ENCODE measurements at places on chromosomes 1 and 21.

GRCh38 chr1:51715369-51715768 lies 98.5 kb downstream of the OSBPL9 start:
- DNase-seq = no peak

DNA sequence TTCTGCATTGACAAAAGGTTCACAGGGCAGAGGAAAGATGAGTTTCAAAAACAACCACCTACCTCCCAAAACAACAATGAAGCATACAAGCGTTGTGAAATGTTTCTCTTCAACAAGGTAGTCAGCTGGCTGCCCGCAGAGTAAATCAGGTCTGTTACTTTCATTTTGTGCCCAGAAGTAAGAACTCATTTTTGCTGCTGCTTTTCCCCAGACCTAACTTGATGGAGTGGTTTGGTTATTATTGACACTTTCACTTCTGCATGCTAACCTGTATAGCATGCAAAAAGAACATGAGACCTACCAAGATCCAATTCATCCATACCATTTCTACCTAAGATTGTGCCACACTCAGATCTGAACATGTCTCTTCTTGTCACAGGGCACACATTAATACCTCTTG lies 1.3 kb downstream of the SLC9C2 start:
- no peak for DNase-seq

DNA sequence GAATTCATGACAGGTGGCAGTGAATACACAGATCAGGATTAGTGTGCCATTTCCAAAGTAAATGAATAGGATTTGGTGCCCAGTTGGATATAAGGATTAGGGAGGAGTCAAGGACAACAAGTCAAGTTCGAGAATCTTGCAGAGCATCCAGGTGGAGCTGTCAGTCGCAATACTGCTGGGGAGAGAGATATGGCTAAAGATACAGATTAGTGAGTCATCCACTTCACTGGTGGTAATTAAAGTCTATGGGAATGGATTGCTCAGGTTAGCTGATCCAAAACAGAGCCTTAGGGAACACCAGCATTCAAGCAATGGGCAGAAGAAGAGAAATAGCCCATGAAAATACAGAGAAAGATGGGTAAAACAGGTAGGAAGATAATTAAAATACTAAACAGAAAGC lies 26.8 kb downstream of the BCAS2 start:
- DNase-seq = no peak

DNA sequence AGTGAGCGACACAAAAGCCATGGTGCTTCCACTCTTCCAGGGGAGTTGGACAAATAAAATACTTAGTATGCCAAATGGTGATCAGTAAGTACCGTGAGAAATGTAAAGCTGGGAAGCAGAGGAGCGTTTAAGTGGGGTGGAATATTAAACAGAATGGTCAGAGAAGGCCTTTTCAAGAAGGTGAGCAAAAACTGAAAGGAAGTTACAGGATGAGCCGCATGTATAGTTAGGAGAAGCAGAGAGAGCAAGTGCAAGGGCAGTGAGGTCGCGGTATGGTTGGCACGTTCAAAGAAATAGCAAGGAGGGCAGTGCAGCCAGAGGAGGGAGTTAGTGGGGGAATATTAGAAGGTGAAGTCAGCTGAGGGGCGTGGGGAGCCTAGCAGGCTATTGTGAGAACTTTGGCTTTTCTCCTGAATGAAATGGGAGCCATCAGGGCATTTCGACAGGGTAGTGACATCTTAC lies 748 bp upstream of the ATP6V0B start:
- no peak for DNase-seq

DNA sequence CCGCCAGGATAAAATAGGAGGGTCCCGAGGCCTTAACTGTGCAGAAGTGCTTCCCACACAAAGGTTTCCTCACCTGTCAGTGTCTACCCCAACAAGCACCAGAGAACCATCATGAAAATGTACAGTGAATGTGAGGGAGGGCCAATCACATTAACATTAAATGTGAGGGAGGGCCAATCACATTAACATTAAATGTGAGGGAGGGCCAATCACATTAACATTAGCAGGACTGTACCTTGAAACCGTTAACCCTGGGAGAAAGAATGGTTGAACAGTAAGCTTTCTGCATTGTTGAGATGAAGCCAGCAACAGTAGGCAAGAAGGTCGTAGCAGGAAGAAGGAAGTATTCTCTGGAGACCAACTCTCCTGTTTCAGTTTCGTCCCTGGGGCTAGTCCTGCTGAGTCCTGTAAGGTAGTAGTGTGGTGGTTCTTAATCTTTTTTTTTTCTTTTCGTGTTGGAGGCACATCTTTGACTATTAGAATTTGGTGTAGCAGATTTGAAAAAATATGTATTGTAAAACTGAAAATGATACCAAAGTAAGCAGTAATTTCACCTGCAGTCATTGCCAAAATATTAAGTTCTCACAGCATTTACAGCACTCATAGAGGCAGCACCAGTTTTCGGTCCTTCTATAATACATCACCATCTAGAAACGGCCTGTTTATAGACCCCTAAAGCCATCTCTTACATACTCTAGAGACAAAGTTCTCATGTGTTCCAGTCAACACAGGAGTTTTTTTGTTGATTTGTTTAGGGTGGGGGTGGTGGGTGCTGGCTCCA lies 98.6 kb upstream of the PPP2R5A start:
- DNase-seq = peak; percentile 16

DNA sequence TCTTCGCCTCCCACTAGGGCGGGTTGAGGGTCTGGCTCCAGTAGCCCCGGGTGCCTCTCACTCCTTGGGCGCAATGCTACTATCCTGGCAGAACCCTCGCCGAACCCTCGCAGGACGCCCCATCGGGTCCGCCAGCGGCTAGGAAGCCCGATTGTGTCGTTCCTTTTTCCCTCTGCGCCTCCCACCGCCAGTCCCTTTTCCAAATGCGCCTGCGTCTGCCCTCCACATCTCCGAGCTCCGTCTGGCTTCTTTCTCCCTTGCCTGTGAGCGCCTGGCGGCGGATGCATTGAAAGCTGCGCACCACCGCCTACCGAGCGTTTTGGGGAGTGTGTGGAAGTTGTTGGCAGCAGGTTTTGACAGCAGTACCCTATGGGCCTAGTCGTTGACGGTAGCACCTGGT lies 1.0 kb upstream of the DIRAS3 start:
- DNase-seq = no peak

DNA sequence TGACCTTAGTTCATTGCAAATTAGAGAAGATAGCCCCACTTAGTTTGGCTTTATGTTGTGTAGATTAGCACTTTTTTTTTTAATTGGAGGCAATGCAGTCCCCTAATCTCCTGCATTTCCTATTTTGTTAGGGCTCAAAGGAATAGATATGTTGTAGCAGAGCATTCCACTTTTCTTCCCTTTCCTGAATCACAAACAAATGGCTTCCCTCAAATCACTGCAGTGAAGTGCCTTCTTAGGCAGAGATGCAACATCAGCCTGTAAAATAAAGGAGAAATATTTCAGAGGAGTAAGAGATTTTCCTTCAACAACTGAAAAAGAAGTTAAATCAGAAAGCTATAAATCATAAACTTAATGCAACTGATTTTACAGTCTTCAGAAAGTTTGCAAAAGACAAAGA lies 271.8 kb upstream of the C1orf105 start:
- DNase-seq = no peak

- no peak for DNase-seq
These were observed 18.5 kb upstream of the SLC25A34 start for GRCh38 chr1:15717418-15718125.

- DNase-seq = no peak
These were observed 1.6 kb upstream of the S1PR1 start for GRCh38 chr1:101235216-101235695.

DNA sequence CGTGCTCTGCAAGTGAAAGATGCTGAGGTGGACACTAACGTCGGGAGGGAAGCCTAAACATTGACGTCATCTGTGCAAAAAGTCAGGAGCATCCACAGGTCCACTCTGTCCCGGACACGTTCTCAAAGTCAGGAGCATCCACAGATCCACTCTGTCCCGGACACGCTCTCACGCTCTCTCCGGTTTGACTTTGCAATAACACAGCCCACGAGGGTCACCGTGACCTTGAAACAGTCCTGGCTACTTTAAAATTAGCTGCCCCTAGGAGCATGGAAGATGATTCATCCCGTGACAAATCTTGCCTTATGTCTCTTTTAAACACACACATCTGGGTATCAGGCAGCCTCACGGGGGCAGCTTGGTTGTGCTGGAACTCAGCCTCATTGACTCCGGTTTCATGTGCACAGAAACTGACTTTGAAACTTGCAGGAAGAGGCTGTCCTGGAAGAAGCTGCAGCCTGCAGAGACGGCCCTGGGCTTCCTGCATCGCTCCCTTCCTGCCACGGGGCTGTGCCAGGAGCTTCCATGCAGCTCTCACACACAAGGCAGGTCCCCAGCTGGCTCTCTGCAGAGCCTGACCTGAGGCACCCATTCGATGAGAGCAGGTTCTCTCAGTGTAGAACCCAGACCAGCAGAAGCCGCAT lies 18.1 kb upstream of the COL18A1 start:
- DNase-seq = no peak

GRCh38 chr1:177092001-177092400 lies 72.5 kb downstream of the ASTN1 start:
- DNase-seq = no peak

DNA sequence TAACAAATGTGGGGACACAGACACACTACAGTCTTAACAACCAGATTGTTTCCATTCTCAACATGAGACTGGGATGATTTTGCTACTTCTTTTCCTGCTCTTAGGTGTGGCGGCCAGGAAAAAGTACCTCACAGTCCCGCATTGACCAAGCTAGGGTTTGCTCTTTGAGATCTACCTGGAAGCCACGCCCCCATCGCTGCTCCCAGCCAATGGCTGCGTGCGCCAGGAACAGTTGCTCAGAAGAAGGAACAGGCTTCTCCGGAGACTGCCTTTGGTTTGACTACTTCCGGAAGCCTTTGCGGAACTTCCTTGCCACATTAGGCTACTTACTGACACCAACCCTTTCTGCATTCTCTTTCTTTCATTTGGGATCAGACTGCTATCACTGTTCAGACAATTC lies 44.2 kb upstream of the PLD5 start:
- DNase-seq = no peak

DNA sequence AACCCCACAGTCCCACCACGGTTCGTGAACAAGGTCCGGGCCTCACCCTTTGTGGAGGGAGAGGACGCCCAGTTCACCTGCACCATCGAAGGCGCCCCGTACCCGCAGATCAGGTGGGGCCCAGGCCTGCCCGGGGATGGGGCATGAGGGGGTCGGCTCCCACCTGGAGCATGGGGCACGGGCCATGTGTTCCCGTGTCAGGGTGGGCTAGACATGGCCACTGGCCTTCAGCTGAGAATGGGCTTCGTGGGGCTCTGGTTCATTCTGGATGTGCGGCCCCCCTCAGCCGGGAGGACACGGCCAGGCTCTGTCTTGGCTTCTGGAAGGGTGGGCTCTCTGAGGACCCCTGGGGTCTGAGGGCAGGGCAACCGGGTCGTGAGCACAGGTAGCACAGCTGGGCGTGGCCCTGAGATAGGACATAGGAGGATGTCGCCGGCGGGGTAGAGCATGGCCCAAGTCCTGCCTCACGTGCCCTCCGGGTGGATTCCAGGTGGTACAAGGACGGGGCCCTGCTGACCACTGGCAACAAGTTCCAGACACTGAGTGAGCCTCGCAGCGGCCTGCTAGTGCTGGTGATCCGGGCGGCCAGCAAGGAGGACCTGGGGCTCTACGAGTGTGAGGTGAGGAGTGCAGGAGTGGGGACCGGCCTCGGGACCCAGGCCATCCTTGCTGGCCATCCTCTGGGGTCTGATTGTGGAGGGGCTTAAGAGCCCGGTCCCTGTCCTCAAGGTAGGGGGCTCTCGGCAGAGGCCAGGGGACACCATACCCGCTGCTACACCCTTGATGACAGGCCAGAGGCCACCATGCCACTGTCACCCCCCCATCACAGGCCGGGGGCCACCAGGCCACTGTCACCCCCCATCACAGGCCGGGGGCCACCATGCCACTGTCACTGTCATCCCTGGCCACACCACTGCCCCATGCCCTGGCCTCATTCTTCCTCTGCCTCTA lies 55.5 kb downstream of the TRIM11 start:
- DNase-seq = no peak
